ENCODE measurements at places on chromosomes 7 and 10.

DNA sequence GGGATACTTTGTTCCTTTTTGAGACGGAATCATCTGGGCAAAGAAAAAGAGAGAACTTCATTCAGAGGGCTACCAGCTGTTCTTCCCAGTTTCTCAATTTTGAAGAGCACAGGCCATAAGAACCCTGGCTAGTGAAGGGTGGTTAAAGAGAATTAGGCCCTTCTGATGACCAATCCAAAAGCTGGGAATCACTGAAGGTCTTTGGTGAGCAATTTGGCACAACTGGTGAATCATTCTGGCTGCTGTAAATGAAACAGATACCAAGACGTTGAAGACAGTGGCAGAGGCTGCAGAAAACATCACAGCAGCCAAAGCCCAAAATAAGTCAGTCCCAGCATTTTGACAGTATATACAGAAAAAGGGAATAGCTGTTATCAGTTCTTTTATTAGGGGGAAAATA is 5.1 kb downstream of the RAPGEF5 start:
- no peak for DNase-seq

DNA sequence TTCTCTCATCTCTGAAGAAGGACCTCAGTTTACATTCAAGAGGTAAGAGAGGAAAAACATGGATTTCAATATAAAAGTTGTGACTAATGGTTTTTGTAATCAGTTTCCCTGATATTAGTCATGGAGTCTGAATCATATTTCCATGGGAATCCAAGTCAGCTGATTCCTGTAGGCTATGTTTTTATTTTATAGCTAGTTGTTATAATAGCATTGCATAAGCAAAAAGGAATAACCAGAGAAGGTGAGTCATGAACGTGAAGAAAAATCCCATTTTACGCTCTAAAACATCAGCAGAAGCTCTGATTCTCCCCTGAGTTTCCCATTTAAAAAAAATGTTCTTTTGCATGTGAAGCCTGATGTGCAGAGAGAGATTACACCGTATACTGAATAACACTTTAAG is 299.3 kb downstream of the SFMBT2 start:
- DNase-seq, result no peak

GRCh38 chr10:15344876-15345285 is 26.2 kb downstream of the FAM171A1 start:
- peak; percentile 60 for DNase-seq

DNA sequence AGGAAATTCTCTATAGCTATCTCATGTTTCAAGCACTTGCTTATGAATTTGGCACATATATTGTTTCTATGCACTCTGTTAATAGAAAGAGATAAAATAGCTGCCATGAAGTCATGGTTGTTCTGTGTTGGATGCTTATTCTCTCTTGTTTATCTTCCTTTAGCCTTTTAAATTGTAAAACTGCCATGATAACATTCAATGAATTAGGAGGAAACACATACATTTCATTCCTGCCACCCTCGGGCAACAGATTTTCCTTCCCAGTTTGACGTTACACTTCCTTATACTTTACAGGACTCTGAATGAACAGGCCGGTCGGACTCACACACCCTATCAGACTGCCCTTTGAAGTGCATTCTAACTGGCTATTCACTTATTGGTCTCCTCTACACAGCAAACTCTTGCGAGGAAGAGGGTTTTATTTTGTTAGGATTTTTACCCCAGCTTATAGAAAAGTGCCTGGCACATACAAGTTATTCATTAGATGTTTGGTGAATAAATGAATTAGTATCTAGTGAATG is 65.7 kb upstream of the FERD3L start:
- no peak for DNase-seq

GRCh38 chr7:45646996-45647825 is 73.0 kb downstream of the ADCY1 start:
- DNase-seq, result peak; percentile 2

GRCh38 chr10:28628184-28628893 is 49.0 kb upstream of the BAMBI start:
- DNase-seq, result peak; percentile 69

DNA sequence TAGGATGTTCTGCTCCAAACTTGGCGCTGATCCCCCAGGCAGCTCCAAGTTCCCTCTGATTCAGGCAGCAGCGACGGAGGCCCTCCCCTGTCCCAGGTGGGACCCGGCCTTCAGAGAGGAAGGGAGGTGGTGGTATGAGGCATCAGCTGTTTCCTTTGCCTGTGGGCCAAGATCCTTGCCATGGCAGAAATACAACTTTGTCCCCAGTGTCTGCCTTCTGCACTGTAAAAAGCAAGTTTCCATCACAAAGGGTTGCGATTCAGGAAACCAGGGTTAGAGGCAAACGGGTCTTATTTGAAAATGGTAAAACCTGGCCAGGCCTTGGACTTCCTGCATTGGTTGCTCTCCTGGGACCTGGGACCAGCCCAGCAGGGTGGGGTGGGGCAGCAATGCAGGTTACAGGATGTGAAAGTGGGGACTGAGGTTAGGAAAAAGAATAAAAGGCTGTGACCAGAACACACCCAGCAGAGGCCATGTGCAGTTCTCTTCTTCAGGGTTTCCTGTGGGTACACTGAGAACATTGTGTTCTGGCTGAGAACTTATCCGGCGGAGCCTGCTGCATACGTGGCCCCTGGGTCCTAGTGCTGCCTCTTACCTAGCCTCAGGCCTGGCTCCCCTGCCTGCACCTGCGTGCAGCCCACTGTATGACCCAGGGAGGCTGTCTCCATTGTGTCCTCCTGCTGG is 25.1 kb upstream of the DDIT4 start:
- peak; percentile 93 for DNase-seq

DNA sequence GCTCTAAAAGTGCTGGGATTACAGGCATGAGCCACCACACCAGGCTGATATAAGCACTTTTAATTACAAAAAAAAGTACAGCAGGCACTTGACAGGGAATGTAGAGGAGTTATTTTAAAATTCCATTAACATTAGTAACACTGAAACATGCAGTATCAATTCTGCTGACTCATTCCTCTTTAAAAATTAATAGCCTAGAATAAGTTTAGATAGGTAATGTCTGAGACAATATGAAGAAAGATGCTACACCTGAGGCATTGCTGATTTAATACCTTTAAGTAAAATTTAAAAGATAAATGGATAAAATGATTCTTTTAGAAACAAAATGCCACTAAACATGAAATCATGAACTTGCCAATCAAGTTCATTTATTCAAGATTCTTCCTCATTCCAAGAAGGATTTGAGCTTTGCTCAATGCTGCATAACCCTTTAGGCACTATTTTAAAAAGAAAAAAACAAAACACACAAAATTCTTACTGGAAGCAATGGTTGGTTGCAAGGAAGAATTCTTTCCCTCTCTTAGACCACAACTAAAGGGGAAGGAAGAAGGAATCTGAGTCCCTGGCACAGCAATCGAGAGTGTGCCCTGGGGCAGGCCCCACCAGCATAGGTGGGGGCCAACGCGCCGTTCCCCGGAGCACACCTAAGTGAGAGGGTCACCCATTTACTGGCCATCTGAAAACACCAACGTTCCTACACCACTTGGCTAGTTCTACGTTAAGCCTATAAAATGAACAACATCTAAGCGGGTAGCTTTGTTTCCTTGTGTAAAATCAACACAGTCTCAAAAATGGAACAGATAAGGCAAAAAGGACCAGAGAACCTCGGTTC is 26.6 kb downstream of the ESYT2 start:
- no peak for DNase-seq

GRCh38 chr10:22611425-22612115 is 102.8 kb downstream of the PIP4K2A start:
- DNase-seq, result no peak
